ENCODE measurements at places on chromosomes 6 and 20.

- no peak for DNase-seq
These were observed 35.3 kb downstream of the GRM4 start for GRCh38 chr6:34110610-34111009.

DNA sequence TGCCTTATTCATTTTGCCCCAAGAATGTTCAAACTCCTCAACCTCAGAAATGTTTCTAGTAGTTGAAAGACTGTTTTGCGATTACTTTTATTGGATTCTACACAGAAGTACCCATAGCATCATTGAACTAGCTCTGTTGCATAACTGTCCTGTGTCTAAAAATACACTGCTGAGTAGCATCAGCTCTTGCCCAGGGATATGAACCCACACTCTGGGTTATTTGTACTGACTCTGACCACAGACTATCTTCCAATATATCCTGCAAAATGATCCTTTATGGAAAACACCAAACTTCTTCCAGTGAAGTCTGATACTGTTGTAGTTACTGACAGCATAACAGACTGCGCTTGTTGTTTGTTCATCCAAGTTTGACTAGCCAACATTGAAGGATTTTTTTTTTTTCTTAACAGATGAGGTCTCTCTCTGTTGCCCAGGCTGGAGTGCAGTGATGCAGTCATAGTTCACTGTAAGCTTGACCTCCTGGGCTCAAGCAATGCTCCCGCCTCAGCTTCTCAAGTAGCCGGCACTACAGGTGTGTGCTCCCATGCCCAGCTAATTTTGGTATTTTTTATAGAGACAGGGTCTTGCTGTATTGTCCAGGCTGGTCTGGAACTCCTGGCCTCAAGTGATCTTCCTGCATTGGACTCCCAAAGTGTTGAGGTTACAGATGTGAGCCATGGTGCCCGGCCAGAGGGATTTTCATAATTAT lies 49.9 kb downstream of the TULP4 start:
- DNase-seq, result no peak

- no peak for DNase-seq
These were observed 114.2 kb downstream of the MOXD1 start for GRCh38 chr6:132287101-132287500.

- no peak for DNase-seq
These were observed 73.9 kb downstream of the MTHFD1L start for GRCh38 chr6:150939399-150939798.

DNA sequence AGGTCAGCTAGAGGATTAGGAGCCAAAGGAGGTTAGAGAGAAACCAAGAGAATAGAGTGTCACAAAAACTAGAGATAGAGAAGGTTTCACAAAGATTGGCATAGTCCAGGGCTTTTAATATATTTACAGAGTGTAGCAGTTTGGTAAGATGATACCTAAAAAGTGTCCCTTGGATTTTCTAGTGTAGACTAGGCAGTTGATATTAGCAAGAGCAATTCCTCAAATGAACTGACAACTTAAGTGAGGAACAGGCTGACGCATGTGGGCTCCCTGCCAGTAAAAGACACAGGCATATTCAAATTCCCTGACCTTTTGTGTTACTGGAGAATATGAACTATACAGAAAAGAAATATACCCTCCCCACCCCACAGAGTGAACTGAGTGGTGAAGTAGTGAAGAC lies 40.1 kb downstream of the VTA1 start:
- DNase-seq, result no peak

- no peak for DNase-seq
These were observed 17.9 kb upstream of the ARMC12 start for GRCh38 chr6:35718911-35719381.

GRCh38 chr6:139080255-139080920 lies 51.8 kb downstream of the ABRACL start:
- no peak for DNase-seq

DNA sequence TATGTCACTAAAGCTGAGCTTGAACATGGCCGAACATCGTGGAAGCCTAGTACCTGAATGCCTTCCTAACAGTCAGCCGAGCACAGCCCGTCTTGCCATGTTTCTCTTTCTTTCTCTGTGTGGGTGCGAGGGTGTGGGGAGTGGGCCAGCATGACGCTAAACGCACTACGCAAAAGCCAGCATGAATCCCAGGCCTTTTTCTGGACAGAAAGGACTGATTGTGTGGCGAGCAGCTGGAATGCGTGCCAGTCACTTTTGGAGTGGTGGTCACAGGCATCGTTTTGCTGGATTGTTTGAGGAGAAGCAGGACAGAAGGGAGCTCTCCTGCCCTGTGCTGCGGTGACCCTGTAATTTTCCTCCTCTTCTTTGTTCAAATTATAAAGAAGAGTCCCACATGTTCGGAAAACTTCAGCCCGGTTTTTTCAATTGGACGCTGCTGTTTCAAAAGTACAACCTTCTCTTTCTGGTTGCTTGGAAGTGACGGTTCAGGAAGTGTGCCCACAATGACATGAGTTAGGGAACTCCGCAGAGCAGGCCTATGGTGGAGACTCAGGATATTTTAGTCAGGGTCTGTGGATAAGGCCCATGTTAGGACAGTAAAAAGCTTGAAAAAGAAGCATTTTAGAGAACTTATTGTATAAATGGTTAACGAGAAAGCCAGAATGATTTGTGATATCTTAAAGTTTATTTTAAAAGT lies 54.3 kb downstream of the PDE7B start:
- DNase-seq, result no peak

- DNase-seq, result no peak
These were observed 80.7 kb upstream of the CLDN20 start for GRCh38 chr6:155183095-155183494.

- no peak for DNase-seq
These were observed 718.5 kb downstream of the RFPL4B start for GRCh38 chr6:113065611-113066010.

GRCh38 chr20:53875452-53875851 lies 194.9 kb downstream of the BCAS1 start:
- no peak for DNase-seq

DNA sequence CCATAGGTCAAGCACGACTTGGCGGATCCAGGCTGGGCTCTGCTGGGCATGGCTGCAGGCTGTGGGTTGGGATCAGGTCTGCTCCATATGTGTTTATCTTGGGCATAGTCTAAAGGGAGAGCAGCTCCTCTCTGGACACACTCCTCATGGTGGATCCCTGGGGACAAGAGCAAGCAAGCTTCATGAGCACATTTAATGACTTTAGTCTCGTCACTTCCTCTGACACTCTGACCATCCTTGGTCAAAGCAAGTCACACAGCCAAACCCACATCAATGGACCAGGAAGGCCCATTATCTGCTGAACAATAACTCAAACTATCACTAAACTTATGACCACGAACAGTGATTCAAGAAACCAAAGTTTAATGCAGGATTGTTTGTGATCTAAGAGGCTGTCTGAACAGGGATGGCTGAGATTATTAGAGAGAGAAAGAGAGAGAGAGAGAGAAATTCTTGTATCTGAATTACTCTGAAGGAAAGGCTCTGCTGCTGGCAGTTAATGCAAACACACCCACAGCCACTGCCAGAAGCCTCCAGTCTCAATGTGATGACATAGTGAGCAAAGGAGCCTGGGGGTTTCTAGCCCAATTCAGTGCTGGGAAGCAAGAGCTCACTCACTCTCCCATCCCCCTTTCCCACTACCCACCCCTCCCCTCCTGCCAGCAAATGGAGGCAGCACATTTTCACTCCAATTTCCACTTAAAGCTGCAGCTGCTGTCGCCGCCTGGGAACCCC lies 490.2 kb upstream of the SULF2 start:
- DNase-seq, result no peak

- no peak for DNase-seq
These were observed 354.9 kb downstream of the CD109 start for GRCh38 chr6:74050921-74051320.

DNA sequence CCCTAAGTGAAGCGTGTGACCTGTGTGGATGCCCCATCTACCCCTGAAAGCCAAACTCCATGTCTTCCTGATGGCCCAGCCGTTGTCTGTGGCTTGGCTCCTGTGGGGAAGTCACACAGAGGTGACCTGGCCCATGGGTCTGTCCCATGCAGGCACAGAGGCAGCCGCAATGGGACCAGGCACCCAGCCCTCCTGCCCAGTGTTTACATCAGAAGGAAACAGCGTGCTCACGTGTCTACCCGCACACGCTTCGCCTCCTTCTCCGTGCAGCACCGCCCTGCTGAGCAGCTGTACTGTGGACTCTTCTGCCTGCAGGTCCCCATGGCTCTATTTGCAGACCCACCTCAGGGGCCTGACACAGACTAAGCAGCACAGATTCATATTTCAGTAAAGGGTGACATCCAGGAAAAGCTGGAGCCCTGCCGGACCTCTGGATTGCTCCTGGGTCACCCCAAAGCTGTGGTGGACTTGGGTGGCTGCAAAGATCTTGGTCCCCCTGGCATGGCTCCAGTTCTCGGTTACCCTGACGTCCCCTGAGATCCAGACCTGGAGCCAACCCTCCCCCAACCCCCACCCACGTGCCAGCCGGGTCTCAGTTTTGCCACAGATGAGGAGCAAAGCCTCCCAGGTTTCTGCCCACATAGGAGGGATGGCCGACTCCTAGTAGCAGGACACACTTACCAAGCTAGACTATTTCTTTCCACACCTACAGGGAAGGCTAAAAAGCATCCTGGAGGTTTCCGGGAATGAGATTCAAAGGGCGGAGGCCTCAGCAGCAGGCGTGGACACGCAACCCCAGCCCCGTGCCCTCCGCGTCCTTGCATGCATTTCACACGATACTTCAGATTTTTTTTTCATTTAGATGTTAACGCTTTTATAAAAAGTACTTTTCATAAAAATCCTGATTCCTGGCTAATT lies 120.3 kb downstream of the CDH4 start:
- no peak for DNase-seq

GRCh38 chr6:168534265-168534664 lies 93.3 kb downstream of the SMOC2 start:
- DNase-seq, result no peak

GRCh38 chr6:49003348-49003747 lies 459.7 kb downstream of the MMUT start:
- no peak for DNase-seq

GRCh38 chr20:53324816-53325215 lies 268.8 kb downstream of the ZNF217 start:
- no peak for DNase-seq

GRCh38 chr20:46001498-46001897 lies 7.2 kb upstream of the MMP9 start:
- no peak for DNase-seq

- DNase-seq, result no peak
These were observed 671 bp downstream of the E2F1 start for GRCh38 chr20:33685328-33686099.

GRCh38 chr6:91678679-91679446 lies 1092.0 kb upstream of the MAP3K7 start:
- no peak for DNase-seq

- no peak for DNase-seq
These were observed 152.8 kb upstream of the CHD6 start for GRCh38 chr20:41770965-41771364.

GRCh38 chr6:36610041-36610955 lies 16.1 kb downstream of the SRSF3 start:
- no peak for DNase-seq

DNA sequence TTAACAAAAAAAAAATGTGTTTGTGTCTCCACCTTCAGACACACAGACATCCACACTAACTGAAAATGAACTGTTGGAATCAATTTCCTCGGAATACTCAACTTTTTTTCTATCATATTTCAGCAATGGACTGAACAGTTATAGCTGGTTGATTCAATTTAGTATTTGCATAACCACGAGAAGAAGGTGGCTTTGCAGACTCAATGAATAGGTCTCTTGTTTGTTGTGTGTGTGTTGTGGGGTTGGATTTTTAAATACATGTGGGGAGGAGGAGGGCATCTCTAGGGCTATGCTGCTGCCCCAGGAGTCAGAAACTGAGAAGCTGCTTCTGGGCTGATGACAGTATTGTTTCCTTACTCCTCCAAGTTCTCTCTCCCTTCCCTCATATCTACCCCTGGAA lies 28.7 kb downstream of the TFAP2A start:
- no peak for DNase-seq

DNA sequence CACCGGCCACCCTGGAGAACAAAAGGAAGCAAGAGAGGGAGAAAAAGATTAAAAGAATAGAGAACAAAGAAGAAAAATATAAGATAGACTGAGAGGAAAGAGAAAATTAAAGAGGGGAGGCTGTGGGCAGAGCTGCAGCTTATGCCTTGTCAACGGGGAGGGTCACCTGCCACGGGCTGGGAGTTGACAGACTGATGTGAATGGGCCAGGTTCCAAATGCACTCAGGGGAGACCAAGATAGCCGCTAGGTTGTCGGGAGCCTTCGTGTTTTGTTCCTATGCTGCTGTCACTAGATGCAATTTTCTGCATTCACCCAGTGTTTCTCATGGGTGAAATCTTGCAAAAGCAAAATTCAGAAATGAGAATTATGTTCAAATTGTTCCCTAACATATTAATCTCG lies 119.6 kb upstream of the MTHFD1L start:
- DNase-seq, result no peak

DNA sequence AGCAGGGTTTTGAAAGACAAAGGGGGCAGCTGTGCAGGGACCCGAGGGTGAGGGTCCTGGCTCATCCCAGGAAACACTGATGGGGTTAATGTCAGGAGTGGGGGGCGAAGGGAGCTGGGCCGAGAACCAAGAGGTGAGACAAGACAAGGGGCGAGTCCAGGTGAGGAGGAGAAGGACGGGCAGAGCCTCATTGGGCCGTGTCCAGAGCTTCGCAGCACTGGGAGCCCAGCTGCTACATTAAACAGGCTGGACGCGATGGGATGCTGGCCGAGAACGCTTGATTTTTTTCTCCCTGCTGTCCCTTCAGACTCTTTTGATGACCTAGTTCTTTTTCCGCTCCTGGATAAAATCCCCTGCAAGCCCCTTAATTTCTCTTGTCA lies 172.8 kb upstream of the SNX9 start:
- DNase-seq, result no peak

DNA sequence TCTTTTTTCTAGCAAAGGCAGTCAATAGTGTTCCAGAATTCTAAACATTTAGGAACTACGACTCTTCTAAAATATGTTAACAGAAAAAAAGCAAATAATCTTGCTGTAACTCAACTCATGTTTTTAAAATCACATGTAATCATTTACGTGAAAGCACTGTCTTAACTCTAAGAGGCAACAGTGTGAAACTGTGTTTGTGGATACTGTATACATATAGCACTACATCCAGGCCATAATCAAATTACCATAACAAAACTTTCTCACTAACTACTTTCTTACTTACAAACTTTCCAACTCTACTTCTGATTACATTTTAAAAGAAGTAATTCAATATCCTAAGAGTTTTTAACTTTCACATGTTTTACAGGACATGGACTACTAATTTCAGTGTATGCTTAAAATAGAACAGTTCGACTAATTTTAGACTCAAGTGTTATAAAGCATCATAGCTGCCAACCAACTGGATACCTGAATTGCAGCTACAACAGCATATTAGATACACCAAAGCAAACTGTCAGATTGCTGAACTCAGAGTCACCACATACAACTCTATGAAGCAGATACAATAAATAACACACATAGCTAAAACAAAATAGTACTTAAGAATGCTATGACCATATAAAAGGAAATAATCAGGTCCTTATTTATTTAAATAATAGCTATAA lies 121.6 kb upstream of the BEND6 start:
- DNase-seq, result no peak

GRCh38 chr20:36499723-36500501 lies 41.4 kb upstream of the MYL9 start:
- DNase-seq, result no peak

GRCh38 chr6:167831281-167831828 lies 4.6 kb downstream of the AFDN start:
- DNase-seq, result no peak

Measured in LNCaP clone FGC (cell line).